ENCODE measurements at places on chromosomes 2 and 18.

DNA sequence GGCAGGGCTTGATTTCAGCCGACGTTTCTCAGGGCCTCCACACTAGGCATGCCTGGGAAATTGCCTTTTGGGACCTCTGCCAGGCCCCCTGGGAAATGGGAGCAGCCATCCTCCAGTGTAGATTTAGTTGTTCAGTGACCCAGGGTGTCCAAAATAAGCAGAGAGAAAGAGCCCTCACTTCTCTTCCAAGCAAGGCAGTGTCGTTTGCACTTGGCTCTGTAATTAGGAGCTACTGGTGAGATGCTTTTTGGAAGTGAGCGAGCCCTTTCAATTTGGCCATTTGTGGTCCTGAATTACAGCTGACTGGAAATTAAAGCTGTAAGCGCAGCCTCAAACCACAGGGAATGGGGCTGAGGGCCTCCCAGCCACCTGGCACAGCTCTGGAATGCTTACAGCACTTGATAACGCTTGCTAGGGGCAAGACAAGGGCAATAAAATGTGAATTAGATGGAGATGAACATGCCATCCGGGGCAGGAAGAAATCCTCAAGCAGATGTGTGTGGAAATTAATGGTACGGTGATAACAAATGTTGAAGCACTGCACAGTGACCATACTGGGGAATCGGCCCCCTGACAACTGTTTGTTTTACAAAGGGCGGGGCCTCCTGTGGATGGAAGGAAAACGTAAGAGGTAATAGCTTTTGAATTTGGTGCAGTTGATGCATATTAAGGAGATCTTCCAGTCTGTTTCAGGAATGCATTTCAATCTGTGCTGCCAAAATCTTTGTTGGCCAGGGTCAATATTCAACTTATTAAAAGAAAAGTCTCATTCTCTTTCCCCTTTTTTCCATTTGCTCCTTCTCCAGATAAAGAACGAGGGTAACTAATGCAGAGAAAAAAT, 173.1 kb downstream of the UXS1 start:
- DNase-seq: no peak

GRCh38 chr2:103788389-103788788, 1026.6 kb downstream of the TMEM182 start:
- no peak for DNase-seq

DNA sequence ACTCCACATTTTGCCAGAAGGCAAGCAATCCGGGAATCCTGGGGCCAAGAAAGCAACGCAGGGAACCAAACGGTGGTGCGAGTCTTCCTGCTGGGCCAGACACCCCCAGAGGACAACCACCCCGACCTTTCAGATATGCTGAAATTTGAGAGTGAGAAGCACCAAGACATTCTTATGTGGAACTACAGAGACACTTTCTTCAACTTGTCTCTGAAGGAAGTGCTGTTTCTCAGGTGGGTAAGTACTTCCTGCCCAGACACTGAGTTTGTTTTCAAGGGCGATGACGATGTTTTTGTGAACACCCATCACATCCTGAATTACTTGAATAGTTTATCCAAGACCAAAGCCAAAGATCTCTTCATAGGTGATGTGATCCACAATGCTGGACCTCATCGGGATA, 26.8 kb downstream of the B3GNT2 start:
- no peak for DNase-seq

GRCh38 chr2:124187948-124188347, 162.9 kb downstream of the CNTNAP5 start:
- DNase-seq: no peak

DNA sequence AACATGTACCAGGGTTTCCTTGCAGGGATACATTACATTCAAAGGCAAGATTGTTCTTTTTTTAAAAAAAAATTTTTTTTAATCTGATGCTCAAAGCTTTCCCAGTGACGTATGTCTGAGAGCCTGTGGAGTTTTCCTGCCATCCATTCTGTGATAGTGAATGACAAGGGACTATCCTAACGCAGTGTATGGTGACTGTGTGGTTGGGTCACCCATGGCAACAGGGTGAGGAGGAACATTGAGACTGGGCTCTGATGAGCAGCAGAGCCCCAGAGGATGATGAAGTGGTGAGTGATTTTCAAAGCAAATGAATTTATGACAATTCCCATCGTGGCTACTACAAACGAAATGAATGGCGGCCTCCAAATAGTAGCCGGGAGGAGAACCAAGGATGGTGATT, 28.6 kb upstream of the CTAGE1 start:
- DNase-seq: no peak

GRCh38 chr18:30277676-30278075, 764.9 kb downstream of the DSC3 start:
- no peak for DNase-seq

- no peak for DNase-seq
These were observed 838.7 kb downstream of the RNF144A start for GRCh38 chr2:7755879-7756278.

DNA sequence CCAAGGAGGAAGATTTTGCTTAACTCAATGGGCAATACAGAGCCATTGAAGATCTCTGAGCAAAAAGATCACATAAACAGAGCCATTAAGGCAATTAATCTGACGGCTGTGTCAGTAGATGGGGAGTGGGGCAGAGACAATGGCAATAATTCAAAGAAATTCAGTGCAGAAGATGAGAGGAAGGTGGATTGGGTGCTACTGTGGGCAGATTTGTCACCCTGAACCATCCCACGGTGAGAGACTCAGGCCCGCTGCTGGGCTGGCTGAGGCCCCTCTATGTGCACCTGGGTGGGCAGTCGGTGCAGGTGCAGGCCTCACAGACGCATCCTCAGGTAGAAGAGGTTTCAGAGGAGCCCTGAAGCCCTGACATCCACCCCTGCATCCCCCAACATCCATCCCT, 458.6 kb downstream of the EIPR1 start:
- DNase-seq: no peak

DNA sequence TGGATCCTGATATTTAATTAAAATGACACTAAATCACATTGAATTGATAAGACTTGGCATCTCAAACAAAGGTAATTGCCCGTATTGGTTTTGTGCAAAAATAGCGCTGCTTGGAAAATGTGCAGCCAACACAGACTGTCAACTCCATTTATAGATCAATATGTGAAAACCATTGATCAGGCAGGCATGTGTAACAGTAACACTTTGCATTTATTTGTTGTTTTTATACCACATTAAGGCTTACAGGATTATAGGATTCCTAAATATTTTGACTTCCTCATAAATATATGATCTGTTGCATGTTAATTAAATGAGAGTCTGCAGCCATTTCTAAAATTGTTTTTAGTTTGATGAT, 30.2 kb downstream of the ARHGAP15 start:
- no peak for DNase-seq

DNA sequence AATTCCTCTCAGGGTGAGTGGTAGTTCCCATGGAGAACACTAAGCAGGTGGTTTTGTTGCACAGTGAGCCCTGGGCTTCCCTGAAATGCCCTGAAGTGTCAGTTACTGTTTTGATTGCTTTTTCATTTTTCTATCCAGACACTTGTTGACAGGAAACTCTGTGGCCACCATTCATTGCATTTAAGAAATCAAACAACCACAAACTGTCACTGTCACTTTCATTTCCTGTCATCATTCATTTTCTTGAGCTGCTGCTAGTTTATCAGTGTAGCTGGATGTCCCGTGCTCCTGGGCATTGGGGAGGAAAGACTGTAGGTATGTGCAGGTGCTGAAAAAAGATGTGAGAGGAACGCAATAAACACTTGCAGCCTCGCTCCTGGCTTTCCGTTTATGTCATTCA, 891.6 kb upstream of the ZEB2 start:
- no peak for DNase-seq

- DNase-seq: no peak
These were observed 7.4 kb upstream of the CYB5A start for GRCh38 chr18:74299162-74299561.

GRCh38 chr2:1949265-1949664, 204.9 kb upstream of the PXDN start:
- DNase-seq: no peak
